ENCODE measurements at places on chromosomes 4 and X.
A peak's percentile ranks its signal among the peaks of the same experiment; 100 is the strongest.

GRCh38 chr4:156568041-156568440 is 403.6 kb downstream of the PDGFC start:
- no peak for DNase-seq

DNA sequence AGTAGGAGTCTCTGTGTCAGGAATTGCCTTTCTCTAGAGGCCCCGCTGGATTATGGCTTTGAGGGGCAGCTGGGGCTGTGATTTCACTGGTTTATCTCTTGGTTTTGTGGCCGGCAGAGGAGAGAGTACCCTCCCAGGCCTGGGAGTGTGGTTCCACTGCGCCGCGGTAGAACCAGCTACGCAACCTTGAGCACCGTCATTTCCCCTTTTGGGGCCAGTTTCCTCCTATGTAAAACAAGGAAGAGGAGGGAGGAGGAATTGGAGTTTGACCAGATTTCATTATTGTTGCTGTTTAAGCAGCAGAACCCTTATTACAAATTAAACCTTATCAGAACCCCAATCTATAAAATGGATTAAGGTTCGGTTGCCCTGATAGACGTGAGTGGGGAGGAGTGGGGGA is 4.4 kb downstream of the SOX3 start:
- DNase-seq, result no peak

DNA sequence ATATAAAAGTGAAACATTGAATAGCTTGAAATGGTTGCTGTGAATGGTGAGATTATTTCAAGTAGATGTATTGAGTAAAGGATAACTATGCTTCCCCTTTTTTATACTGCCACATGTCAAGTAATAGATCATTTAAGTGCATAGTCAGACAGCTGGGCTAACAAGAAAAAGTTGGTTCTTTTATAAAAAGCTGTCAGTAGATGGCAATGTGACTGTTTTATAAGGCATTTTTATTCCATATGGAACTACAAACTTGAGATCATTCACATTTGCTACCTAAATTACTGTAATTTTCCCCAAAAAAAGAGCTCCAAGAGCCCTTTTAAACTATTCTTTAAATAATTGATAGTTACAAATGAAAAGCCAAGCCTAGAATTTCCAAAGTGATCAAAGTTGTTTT is 831.0 kb downstream of the C4orf33 start:
- DNase-seq, result peak; percentile 29

DNA sequence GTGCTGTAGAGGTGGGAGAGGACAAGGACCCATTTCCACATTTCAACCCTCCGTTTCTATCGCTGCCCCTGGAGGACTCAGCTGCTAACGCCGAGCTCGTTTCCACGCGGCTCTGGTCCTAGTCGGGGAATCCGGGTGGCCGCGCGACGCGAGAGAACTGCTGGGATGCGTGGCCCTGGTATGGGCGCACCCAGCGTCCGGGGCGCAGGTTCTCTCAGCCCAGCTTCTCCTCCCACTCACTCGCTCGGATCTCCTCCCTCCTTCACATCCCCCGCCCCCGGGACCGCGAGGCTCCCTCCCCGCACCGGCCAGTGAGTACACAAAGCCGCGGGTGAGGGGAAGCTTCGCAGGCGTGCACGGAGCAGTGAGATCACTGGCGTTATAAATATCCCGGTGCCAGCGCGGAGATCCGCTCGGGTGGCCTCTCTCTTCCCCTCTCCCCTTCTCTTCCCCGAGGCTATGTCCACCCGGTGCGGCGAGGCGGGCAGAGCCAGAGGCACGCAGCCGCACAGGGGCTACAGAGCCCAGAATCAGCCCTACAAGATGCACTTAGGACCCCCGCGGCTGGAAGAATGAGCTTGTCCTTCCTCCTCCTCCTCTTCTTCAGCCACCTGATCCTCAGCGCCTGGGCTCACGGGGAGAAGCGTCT is at the start of gene FGF5:
Gene FGF5, plus strand, starts transcription at position 412 of the 649 bp plus-strand sequence. Its CDS starts 161 bp downstream, at position 573.
- peak; percentile 21 for DNase-seq

DNA sequence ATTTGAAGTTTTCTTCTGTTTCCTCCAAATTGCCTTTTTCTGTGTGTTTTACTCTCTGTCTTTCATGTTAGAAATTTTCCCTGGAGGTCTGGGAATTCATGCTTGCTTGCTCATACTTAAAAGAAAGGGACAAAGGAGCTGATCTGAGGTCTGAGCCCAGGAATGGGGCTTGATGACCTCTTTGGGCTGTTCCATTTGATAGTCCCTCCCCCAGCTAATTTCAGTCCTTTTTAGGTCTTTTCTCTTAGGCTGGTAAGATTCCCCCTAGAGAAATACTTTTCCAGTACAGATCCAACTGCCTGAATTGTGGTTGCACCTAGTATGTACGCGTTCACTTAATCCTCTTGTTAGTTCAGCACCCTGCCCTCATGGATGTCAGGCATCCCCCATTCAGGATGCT is 5.5 kb upstream of the PIGA start:
- DNase-seq, result no peak

- no peak for DNase-seq
These were observed 275.9 kb upstream of the VCX3A start for GRCh38 chrX:6810776-6811175.

- no peak for DNase-seq
These were observed 44.7 kb downstream of the PTTG2 start for GRCh38 chr4:38004887-38005286.

- no peak for DNase-seq
These were observed 20.6 kb upstream of the IRAK1 start for GRCh38 chrX:154040307-154040756.

- DNase-seq, result no peak
These were observed 219.3 kb upstream of the FTHL17 start for GRCh38 chrX:31291131-31291530.

- DNase-seq, result no peak
These were observed 579.6 kb downstream of the NLGN4X start for GRCh38 chrX:5648941-5649568.

- DNase-seq, result no peak
These were observed 45.8 kb upstream of the MSANTD1 start for GRCh38 chr4:3202836-3203820.

- DNase-seq, result no peak
These were observed 185.5 kb upstream of the AFF2 start for GRCh38 chrX:148314876-148315275.

DNA sequence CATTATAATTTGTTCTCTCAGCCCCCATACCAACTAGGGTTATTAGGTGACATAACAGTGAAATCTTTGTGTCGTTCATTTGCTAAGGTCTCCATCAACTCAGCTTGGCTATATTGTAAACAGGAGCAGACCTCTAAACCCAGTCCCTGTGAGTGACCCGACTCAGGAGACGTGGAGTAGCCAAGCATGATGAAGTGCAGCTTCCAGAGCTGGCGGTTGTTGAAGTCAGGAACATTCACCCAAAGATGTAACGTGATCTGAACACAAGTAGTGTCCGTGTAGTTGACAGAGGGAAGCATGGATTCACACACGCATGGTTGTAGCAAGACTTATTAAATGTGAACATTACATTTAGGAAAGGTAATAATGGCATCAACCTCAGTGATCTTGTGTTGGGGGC is 102.3 kb downstream of the FAM193A start:
- DNase-seq, result no peak

- no peak for DNase-seq
These were observed 43.7 kb downstream of the TSPAN5 start for GRCh38 chr4:98614662-98615061.

DNA sequence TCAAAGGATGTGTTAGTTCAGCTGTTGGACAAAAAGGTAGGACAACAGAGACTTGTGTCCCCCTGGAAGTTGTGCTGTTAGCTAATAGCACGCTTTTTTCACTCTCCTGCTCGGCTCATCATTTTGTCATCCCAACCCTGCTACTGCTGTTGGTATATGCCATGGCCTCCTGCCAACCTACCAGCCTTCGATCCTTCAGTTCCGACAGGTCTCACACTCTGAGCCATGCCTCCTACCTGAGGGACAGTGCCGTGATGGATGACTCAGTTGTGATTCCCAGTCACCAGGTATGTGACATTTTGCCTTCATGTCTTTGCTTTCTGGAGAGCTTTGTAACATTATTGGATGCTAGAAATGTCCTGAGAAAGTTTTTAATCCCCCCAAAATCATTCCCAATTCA is 268.1 kb downstream of the ANK2 start:
- DNase-seq, result no peak

DNA sequence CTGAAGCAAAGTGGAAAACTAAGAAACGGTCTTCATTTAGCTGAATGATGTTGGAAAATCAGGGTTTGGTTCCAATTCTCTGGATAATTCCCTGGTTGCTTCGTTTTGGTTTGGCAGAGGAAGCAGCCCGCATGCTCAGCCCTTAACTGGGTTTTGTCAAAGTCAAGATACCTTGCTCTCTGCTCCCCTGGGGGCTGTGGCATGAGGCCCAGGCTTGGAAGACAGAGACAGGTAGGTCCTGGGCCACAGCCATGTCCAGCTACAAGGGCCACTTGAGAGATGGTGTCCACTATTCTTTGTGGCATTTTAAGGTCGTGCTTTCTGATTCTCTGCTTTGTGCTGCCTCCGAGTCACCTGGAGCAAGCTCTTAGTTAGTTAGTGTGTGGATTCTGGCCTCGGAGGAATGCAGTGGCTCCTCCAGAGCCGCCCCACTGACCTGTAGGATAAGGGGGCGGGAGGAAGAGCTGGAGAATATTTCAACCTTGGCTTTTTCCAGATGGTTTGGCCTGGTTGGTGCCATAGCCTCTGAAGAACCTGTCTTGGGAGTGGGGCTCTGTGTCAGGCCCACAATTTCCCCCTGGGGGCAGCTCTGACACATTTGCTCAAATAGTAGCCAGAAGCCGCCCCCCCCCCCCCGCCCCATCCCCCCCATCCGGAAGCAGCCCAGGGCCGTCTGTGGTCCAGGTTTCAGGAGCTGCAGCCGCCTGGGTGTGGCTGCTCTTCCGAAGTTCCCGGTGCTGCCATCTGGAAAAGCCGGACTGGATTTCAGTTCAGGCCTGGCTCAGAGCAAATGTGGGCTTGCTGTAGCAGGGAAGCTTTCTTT is 147.1 kb downstream of the NHS start:
- peak; percentile 42 for DNase-seq

DNA sequence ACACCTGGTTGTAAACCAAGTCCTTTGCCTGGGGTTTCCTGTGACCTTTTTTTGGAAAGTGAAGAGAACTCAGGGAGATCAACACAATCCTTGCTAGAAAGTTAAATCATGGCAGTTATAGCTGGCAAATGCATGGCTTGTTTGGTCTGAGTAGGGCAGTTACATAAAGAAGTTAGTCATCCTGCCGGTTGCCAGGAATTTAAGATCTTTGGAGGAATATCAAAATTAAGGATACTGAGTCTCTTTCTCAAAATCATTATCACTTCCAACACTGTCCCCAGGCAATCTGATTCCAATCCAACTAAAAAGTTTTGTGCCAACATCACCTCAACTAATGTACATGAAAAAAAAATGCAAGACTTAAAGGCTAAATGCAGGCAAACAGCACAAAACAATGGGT is 40.3 kb downstream of the C4orf54 start:
- no peak for DNase-seq

GRCh38 chrX:53429755-53430154 is 4.4 kb downstream of the HSD17B10 start:
- DNase-seq, result no peak

DNA sequence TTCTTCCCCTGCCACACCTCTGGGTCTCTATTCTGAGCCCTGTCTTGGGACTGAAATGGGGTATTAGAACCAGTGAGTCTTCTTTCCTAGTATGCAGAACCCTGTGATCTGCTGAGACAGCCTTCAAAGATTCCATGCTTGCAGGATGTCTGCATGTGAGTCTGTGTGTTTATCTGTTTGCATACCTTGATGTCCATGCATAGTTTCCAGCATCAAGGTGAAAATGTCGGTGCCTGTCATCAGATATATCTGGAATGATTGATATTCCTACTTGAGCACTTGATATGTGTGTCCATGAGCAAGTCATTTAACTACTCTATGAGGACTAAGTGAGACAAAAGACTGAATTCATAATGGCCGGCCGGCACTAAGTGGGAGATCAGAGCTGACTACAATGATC is 117.0 kb upstream of the HS3ST1 start:
- DNase-seq, result no peak

DNA sequence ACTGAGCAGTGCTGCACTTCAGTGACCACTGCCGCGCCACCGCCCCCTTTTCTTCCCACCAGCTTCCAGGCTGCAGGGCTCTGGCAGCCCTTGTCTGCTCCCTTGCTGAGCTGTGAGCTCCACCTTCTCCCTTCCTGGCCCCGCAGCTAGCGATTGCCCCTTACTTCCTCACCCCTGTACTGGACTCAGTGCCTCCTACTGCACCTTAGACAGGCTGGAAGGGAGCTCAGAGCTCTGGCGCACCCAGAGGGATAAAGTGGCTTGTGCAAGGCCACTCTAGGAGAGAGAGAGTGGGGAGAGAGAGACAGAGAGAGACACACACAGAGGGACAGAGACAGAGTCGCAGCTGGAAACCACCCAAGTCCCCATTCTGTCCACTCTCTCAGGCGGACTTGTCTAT is 6.0 kb downstream of the RASL11B start:
- no peak for DNase-seq

GRCh38 chr4:48603366-48604003 is 113.4 kb downstream of the ZAR1 start:
- no peak for DNase-seq

- no peak for DNase-seq
These were observed 646.0 kb upstream of the PITX2 start for GRCh38 chr4:111268769-111269414.

- DNase-seq, result no peak
These were observed 29.5 kb upstream of the PLP1 start for GRCh38 chrX:103747163-103747562.

- DNase-seq, result peak; percentile 55
These were observed 1.5 kb upstream of the ARHGAP4 start for GRCh38 chrX:153927672-153927921.

- no peak for DNase-seq
These were observed 55.2 kb downstream of the TRIML1 start for GRCh38 chr4:188194421-188194820.

DNA sequence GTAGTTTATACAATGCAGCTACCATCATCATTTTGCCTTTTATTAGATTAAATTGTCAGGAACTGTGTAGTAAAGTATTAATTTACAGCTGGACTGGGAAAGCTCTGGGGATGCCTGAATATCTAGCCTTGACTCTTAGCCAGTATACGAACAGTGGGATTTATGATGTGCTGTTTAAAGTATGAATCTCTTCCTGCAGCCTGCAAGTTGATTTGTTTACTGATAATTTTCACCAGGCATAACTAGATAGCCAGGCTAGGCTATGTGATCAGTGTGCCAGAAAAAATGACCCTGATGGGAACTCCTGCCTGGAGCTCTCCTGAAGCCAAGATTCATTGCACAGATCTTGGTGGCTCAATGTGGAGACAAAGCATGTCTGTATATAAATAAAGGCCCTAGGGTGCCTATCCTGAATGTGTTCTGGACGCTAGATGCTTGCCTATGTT is 119.2 kb downstream of the SCLT1 start:
- DNase-seq, result peak; percentile 3

GRCh38 chr4:117793845-117794480 is 240.3 kb upstream of the NDST3 start:
- DNase-seq, result no peak

DNA sequence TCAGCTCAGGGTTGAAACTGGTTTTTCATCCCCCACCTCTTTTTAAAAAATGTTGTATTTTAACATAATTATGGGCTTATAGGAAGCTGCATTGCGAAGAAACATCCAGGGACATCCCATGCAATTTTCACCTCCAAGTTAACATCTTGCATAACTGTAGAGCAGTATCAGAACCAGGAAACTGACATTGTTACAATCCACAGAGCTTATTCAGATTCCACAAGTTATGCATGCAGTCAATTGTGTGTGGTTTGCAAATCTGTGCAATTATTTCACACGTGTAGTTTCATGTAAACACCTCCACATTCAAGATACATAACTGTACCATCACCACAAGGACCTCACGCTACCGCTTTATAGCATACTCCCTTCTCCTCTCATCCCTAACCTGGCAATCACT is 97.5 kb upstream of the GATB start:
- DNase-seq, result no peak

- no peak for DNase-seq
These were observed 7.3 kb upstream of the DCTD start for GRCh38 chr4:182924497-182924896.
